ENCODE measurements at places on chromosomes 5 and 9.

GRCh38 chr5:177452688-177453638 is 6.3 kb downstream of the PRR7 start:
- DNase-seq, result no peak

DNA sequence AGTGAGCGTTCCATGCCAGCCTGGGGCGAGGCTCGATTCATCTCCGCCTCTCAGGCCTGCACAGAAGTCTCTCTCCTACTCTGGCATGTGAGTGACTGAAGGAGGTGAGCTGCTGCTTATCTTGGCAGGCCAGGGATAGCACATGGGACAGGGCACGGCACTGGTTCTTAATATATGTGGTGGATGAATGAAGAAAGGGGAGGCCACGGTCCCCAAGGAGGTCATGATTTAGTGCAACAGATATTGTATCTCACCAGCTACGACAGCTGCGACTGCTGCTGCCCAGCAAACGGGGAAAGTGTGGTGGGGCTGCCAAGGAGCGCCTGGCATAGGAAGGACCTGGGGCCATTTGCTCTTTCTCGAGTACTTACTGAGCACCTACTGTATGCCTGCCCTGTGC is 19.3 kb upstream of the MAPK9 start:
- DNase-seq, result no peak

DNA sequence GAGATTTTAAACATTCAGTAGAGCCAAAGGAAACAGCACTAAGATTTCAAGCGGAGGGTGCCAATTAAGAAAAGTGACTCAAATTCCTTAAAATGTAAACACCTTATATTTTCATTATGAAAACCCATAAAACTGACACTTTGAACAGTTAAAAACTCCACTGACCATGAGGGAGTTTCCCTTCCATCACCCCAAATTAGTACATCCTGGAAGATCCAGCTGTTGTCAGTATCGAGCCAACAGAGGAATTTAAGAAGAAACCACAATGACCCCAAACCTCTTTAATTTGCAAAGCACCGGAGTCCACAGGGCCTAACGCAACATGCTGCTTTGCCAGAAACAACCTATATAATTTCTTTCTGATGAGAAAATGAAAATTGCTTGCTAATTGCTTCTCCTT is 41.3 kb downstream of the ROR2 start:
- no peak for DNase-seq

- no peak for DNase-seq
Measured at GRCh38 chr9:126395439-126396212, 69.0 kb downstream of the MVB12B start.

DNA sequence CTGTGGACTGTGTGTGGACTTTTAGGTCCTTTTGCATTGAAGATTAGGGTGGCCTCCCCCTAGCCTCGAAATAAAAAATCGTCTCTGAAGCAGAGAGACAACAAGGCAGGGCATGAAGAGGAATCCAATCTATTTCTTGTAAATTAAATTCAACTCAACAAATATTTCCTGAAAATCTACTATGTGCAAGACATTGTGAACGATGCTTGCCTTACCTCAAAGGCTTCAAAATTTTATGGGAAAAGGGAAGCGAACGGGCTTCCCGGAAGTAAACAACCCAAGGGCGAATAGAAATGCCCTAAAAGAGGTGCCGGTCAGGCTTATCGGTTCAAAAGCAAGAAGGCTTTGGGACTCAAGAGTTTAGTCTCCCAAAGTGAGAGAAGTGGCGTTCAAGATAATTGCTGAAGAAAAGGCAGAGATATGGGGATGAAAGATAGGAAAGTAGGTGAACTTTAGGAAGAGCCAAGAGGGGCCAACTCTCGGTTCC is 525 bp downstream of the KIF24 start:
- no peak for DNase-seq

DNA sequence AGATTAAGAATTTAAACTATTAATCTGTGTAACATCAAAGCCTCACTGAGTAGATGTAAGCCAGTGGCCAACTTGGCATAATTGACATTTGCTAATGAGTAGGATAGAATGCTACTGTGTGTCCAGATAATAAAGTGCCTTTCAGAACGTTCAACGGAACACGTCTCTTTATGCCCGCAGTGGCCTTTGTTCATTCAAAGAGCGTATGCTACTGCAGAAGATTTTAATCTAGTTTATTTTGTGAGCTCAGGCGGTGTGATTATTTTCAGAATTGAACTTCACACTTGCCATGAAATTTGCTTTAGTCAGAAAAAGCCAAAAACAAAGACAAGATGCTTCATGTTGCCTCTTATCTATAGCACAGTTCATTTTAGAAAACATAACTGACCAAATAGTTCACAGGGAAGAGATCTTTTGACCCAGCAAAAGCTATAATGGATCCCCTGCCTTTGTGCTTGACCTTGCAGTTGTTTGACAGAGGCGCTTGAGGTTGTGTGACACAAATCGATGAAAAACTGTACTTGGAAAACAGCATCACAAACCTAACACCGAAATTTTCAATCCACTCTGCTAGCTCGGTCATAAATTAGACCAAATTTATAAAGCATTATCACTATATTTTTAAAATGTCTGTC is 530.9 kb upstream of the TYRP1 start:
- DNase-seq, result no peak

DNA sequence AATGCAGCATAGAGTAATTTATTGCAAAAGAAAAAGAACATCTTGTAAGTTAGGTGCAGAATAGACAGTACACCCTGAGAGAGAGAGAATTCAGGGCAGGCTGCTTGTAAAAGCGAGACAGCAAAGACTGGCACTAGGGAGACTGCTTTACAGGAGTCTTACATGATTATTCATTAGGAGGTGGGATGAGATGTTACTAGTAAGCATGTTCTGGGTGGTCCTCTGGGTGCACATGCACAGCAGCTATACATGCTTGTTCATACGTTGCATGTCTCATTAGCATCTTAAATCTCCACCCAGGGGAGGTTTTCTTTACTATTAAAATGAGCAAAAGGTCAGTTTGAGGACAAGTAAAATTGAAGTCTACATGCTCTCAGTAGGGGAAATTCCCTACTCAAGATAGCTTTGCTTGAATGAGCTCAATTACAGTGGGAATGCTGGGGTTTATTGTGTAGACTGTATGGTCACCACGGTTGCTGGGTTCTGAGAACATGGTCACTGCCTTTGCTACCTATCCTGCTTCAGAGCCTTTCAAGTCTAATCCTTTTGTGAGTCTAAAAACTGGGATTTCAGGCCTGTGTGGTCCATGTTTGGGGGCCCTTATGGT is 60.6 kb downstream of the RGS7BP start:
- no peak for DNase-seq

DNA sequence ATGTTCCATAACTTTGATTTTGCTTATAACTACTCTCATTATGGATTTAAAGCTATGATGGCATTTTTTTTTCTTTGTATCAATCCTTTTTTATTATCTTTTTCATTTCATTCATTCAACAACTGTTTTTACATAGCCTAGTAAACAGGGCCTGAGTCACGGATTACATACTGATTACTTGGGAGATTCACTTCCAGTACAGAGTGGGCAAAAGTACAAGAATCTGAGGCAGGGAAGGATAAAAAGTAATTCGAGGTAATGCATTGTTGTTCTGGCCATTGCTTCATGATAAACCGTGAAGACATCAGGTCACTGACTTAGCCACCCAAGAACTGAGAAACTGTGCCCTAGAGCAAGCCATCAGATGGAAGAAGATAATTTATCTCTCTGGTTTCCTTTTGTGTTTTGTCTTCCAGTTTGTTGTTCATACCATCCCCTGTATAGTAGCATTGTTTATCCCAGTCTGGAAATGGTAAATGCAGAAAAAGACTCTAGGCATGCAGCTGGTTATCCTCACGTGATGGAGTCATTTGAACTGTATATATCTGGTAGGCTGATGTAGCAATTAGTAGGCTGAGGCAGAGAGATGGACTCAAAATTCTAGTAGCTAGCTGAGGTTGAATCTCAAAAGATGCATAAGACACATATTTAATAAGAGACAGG is 145.6 kb downstream of the CNTLN start:
- no peak for DNase-seq

- DNase-seq, result no peak
Measured at GRCh38 chr5:94309141-94309540, 309.3 kb downstream of the KIAA0825 start.

DNA sequence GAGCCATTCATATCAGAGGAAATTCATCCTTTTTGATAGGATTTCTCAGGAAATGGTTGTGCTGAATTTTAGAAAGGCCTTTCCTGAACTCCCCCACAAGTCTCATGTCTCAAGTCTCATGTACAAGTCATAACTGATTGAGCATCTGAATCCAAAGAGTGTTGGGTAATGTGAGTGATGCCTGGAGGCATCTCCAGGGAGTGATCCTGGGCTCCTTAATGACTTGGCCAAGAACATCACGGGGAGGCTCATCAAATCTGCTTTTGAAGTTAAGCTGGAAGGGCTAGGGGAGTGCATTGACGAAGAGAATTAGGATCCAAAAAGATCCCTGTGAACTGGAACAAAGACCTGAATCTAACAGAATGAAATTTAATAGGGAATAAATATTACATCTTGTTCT is 79.2 kb downstream of the MAST4 start:
- no peak for DNase-seq

DNA sequence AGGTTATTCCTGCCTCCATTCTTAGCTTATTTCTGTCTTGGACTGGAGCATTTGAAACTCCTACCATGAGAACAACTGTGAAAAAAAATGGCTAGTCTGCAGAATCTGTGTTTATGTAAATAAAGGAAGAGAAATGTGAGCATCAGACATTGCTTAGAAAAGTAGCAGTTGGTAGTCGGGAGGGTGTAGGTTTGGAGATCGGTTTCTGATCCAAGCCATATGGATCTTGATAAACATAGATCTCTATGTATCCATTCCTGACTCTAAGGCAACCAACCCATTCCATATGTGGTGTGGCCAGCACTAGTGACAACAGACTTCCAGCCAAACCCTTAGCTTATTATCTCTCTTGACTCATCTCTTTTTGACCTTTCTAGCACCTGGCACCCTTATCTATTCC is 127.1 kb downstream of the NMUR2 start:
- DNase-seq, result no peak

DNA sequence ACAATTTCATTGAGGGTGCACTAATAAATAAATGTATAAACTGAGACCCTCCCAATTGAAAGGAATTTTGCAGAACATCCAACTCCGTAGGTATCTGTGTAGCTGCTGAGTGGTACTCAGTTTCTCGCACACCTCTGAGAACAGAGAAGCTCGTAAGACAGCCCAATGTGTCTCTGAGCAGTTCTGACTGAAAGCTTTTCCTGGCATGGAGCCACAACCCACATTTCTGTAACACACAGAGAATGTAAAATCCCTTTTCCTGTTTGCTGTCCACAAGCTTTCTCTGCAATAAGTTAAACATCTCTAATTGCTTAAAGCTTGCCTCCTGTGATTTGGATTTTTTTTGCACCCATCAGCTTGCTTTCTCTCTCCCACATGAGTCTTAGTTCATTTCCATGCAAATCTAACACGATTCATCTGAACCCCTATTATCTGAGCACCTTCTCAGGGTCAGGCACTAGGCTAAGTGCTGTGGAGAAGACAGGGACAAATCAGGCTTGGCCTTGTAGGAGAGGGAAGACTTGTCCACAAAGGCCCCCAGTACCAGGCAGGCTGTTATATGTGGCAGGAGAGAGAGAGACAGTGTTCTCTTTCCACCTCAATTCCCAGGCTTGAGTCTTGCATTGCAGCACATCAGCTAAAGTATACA is 44.2 kb upstream of the COL15A1 start:
- no peak for DNase-seq
